ENCODE measurements at places on chromosomes 2 and 18.

- DNase-seq, result no peak
Measured at GRCh38 chr2:15313657-15314056, 247.5 kb downstream of the NBAS start.

DNA sequence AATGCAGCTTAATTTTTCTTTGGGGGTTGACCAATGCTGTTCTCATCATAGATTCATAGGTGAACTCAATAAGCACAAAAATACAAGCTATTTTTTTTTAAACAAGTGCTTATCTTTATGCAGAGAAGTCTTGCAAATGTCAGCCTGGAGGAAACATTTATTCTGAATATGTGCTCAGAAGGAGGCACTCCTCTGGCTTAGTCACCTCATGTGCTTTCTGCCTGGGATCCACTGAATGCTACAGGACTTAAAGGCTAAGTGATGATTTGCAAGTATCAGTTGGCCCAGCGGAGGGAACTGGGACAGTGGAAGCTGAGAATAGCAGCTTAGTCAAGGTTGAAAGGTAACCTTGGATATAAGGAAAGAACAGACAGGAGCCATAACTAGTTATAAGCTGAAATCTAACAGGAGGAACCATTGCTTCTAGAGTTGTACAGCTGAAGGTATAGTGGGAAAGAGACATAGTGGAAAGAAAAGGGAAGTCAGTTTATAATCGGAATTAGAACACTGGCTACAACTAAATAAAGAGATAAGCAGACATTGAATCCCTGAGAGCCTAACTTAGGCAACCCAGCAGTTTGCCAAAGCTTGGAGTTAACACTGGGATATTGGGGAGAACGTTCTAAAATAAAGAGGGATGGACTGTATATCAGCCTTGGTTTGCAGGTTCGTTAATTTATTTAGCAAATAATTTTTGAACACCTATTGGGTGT is 488.7 kb downstream of the SUCLG1 start:
- no peak for DNase-seq

GRCh38 chr18:9126337-9126736 is 10.2 kb upstream of the ANKRD12 start:
- no peak for DNase-seq

GRCh38 chr2:105873721-105874120 is 129.0 kb downstream of the NCK2 start:
- DNase-seq, result no peak

GRCh38 chr2:189512879-189513278 is 67.7 kb downstream of the SLC40A1 start:
- no peak for DNase-seq

- DNase-seq, result no peak
Measured at GRCh38 chr18:41058351-41059125, 896.5 kb upstream of the PIK3C3 start.

GRCh38 chr2:98550165-98550564 is 58.1 kb downstream of the COA5 start:
- no peak for DNase-seq

DNA sequence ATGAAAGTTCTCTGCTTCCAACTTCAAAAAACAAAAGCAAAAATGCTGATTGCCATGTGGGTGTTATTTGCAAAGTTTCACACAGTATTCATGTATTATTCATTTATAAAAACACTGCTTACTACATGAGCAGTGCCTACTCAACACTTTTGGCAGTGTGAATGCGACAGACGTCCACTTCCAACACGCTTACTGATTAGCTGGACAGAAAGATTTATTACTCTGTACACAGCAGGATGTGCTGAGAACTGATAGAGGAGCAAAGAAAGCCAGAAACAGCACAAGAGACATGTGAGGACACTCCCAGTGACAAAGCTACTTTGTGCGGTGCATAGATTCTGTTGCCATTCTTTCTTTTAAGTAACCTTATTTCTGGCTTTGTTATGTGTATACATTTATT is 258.8 kb downstream of the DLGAP1 start:
- no peak for DNase-seq

GRCh38 chr18:37341016-37341415 is 224.6 kb downstream of the CELF4 start:
- DNase-seq, result no peak

DNA sequence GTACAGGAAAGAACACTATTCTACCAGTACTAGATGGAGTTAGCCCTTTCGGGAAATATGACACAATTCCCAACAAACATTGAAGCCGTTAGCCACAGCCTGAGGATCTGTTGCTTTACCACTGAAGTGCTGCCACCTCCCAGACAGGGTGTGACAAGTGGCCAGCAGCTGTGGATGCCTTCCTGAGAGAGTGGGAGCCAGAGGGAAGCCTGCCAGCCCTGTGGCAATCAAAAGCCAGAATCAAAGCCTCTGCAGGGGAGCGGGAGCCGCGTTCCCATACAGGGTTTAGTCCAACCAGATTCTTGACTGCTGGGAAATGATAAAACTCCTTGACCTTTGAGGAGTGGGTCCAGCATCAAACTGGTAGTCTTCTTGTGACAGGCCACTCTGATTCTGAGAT is 38.0 kb downstream of the SLC4A1AP start:
- no peak for DNase-seq

- no peak for DNase-seq
Measured at GRCh38 chr2:182866095-182866460, 359 bp downstream of the FRZB start.

DNA sequence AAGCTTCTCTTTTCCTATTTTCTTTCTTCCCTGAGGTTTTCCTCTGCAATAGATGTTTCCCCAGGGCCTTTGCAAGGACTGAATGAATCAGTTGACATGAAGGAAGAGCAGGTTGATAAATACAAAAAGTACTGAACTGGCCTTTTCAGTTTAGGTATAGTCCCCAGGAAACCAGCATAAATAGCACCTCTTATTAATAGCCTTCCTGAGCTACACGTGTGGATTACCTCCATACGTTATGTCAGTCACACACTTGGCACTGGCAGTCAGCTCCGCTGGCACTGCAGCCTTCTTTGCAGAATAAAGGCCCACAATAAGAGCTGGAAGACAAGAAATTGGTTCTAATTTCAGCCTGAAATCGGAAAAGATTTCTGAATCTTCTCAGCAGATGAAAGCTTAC is 60.7 kb downstream of the KCTD18 start:
- no peak for DNase-seq

DNA sequence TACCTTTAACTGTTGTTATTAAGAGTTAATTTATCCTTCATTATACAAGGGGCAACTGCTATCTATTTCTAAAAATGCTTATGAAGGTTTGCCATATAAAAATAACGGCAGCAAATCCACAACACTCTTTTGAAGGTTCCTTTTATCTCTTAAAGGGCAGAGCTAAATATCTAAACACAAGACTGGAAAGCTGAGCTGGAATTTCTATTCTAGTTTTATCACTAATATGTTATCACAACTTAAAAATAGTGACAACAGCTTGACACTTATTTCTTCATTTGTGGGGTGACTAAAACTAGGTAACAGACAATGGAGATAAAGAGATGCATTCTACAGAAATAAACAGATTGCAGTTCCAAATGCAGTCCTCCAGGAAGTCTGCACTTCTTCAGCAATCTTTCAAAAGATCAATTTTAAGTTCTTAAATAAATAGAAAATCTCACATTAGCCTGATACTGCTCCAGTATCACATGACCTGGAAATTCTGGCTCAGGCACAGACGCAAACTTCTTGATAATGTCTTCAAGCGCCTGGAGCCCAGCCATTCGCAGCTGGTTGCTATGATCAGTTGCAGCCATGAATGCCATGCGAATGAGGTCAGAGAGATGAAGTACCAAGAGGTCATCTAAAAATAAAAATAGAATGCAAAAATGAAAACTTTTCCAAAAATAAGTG is 54.0 kb upstream of the STRN start:
- DNase-seq, result peak; percentile 80

- DNase-seq, result no peak
Measured at GRCh38 chr2:70385966-70386595, 84.2 kb upstream of the FAM136A start.

DNA sequence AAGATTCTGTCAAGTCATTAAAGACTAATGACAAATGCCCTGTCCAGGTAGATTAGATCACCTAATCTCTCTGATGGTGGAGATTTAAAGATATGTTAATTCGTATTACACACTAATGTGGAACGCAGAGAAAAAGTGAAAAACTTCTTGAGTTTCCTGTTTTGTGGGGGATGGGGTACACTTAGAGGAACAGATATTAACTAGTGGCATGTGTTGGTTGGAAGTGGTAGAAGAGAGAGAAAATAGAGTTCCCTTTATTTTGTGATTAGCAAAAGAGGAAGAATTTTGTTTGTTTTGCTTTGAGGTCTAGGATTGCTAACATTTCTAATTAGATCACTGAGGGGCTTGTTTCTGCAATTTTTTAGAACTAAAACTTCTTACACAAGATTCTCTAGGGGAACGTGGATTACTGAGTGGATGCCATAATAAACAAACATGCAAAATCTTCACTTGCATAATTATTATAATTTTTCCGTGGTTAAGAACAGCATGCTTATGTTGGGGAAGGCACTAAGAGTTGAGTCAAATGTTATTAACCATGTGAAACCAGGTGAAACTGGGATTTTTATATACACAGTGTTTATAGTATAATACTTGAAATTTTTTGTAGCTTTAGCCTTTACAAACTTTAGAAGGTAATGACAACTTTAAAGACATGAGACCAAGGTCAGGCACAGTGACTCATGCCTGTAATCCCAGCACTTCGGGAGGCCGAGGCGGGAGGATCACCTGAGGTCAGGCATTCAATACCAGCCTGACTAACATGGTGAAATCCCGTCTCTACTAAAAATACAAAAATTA is 97.4 kb upstream of the STK17B start:
- no peak for DNase-seq

GRCh38 chr2:103789381-103790095 is 1027.7 kb downstream of the TMEM182 start:
- DNase-seq, result peak; percentile 23

DNA sequence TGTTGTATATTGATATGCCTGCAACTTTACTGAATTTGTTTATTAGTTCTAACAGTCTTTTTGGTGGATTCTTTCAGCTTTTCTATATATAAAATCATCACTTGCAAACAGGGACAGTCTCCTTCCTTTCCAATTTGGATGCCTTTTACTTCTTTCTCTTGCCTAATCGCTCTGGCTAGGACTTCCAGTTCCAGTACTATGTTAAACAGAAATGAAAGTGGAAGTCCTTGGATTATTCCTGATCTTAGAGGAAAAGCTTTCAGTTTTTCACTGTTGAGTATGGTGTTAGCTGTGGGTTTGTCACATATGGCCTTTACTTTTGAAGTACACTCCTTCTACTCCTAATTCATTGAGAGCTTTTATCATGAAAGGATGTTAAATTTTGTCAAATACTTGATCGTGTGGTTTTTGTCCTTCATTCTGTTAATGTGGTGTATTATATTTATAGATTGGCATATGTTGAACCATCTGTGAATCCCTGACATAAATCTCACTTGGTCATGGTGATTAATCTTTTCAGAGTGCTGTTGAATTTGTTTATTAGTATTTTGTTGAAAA is 52.9 kb downstream of the REL start:
- DNase-seq, result no peak

GRCh38 chr2:69594341-69594740 is 49.2 kb downstream of the AAK1 start:
- DNase-seq, result no peak

GRCh38 chr18:48325115-48325665 is 84.0 kb downstream of the ZBTB7C start:
- no peak for DNase-seq

DNA sequence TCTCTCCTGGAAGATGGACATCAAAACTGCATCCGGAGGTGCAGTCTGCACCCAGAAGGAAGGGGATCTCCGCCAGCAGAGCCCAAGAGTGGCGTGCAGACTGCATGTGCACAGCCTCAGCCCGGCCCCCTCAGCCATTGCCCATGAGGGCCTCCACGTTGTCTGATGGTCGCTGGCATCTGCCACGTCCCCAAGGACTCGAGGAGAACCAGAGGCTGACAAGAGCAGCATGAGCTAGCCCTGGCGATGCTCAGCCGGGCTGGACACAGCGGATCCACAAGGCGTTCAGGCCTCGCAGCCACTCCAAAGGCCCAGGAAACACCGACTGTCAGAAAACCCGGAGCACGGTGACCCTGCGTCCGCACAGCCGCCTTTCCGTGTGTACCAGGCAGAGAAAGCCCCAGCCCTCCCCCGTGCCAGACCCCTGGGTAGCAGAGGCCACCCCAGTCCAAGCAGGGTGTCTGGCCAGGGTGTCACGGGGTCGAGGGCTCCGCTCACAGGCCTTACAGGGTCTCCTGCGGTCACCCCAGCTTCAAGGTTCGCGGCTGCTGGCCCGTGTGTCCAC is 48.3 kb downstream of the SLC66A2 start:
- no peak for DNase-seq

- no peak for DNase-seq
Measured at GRCh38 chr2:149001496-149001895, 37.0 kb upstream of the LYPD6B start.

DNA sequence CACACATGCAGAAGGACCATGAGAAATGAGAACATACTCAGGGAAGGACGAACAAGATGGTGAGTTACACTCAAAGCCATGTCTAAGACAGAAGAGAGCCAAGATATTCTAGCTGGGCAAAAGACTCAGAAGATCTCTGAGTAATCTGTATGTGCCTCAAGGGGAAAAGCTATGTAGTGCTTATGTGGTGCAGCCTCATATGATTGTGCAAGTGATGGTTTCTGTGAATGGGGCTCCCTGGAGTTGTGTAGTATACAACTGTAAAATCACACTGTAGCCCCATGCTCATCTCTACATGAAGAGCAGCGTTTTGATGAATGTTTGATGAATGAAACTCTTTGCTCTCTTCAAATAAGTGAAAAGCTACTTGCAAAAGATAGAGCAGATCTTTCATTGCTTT is 57.5 kb downstream of the OSR1 start:
- no peak for DNase-seq

DNA sequence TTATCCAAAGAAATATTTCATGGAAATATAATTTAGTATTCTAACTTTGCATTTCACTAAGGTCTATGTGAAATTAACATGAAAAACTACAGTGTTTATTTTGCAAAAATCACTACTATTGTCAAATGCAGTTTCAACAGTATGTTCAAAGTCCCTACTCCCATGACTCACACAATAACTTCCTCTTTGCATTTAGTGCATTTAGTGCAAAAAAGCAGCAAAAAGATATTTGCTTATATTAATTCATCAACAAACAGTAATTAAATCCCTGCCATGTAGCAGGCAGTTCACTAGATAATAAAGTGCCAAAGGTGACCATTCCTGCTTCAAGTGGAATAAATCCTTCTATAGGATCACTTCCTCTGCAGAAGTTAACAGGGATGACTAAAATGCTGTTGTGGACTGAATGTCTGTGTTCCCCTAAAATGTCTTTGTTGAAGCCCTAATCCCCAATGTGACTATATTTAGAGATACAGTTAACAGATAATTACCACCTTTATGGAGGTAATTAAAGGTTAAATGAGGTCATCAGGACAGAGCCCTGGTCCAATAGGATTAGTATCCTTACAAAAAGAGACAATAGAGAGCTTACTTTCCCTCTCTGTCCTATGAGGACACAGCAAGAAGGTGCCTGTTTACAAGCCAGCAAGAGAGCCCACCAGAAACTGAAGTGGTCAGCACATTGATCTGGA is 61.7 kb downstream of the STK39 start:
- DNase-seq, result no peak

- DNase-seq, result peak; percentile 86
Measured at GRCh38 chr2:237474931-237475703, 11.9 kb upstream of the MLPH start.

All from heart left ventricle (tissue), 16 donors.